MG63 (cell line): ENCODE measurements at places on chromosomes 7 and 10. TPM values are rescaled to one million over a fixed set of nuclear protein-coding genes. Genes with fewer than 3 reads are reported as not detected.

The GNAI1 gene
- total RNA-seq: 8.8 and 13.8 TPM in 2 replicates

The ANXA8 gene
- total RNA-seq: 2.5 TPM in 1 of 2 replicates, not detected in the other

The PIK3AP1 gene
- 0.02 and 1.2 TPM in 2 replicates for total RNA-seq

The EVX1 gene
- total RNA-seq: not detected in 2 replicates

The ANKRD61 gene
- not detected in 2 replicates for total RNA-seq

The LEP gene
- total RNA-seq: not detected in 2 replicates

The FOXI2 gene
- not detected in 2 replicates for total RNA-seq

The SPDYE8 gene
- not detected in 2 replicates for total RNA-seq

The NME8 gene
- total RNA-seq: not detected in 2 replicates

The SH2B2 gene
- 0.40 and 1.3 TPM in 2 replicates for total RNA-seq

The GBX1 gene
- total RNA-seq: not detected in 2 replicates

The ENTPD1 gene
- not detected in 2 replicates for total RNA-seq
